ENCODE measurements at places on chromosomes 16 and 17.
A peak's percentile ranks its signal among the peaks of the same experiment; 100 is the strongest.

DNA sequence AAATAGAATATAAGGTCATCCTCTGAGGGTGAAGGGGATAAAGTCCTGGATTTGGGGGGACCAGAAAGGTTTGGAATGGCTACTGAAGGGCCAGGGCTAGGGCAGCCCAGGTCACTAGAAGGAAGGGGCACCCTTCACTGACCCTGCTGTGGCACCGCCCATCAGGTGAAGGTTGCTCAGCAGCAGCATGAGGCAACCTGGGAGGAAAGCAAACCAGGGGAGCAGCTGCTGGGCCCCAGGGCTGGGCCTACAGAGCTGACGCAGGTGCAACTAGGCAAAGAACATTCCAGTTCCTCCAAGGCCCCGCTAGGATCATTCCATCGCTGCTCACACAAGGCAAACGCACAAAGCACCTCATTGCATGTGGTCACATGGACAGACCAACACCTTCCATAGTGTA, 3.4 kb upstream of the HSBP1 start:
- DNase-seq = no peak

- DNase-seq = no peak
Observed at GRCh38 chr17:610276-610675, 104.4 kb downstream of the VPS53 start.

- peak; percentile 32 for DNase-seq
Observed at GRCh38 chr17:65936013-65936412, 255.9 kb downstream of the CEP112 start.

DNA sequence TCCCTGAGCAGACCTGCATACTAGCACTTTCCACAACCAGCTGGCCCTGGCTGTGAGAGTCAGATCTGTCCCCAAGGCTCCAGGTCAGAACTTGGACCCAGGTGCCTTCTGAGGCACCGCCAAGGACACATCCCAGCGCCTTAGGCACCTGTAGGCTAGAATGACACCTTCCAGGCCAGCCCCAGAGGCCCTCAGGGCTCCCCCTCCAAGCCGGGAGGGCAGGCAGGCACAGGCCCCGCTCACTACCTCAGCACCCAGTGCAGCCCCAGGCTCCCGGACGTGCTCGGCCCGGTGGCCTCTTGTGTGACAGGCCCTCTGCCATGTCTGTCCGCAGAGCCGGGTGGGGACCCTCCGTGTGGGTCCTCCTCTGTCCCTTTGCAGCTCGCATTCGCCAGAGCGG, 56.3 kb upstream of the CMIP start:
- no peak for DNase-seq

DNA sequence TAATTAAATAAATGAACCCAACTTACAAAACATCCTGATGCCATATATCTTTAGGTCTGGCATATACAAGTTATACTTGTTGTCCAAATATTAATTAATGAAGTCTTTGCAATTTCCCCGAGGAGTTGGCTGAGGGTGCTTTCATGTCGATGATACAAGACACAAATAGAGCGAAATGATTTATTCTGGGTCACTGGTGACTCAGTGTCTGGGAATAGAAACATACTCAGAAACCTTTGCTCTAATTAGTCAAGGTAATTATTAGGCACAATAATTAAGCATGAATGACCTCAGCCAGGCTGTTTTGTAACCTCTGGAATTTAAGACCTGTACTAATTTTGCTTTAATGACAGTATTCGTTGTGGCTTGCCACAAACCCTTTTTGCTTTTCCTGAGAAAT, 37.0 kb upstream of the HAPSTR1 start:
- no peak for DNase-seq

Measured in skeletal muscle cell (primary cell).